ENCODE measurements at places on chromosomes 5 and 9.

GRCh38 chr5:77356740-77357139, 135.4 kb downstream of the WDR41 start:
- no peak for DNase-seq

GRCh38 chr5:160088805-160089204, 30.4 kb downstream of the PWWP2A start:
- DNase-seq = no peak

DNA sequence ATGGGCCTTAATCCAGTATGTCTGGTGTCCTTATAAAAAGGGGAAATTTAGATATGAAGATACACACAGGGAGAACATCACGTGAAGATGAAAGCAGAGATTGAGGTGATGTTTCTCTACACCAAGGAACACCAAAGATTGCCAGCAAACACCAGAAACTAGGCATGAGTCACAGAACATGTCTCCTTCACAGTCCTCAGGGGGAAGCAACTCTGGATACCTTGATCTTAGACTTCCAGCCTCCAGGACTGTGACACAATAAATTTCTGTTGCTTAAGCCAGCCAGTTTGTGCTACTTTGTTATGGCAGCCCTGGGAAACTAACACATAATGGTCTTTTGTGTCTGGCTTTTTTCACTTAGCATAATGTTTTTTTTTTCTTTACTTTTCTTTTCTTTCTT, 41.2 kb upstream of the STRBP start:
- DNase-seq = no peak

DNA sequence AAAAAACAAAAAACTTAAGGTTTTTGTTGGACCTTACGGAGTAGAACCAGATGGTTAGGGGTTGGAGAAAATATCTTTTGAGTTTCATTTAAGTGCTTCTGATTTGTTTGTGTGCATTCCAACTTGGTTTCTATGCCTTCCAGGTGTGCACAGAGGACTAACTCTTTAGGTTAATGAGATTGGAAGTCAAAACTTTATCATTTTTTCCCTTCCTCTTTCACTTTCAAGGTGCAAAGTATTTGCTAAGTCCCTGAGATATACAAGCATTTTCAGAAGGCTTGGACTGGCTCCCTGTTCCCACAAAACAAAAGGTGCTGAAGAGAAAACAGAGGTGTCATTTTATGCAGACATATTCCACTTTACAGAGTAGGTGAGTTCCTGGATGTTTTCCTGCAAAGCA, 30.3 kb upstream of the CER1 start:
- no peak for DNase-seq

- DNase-seq = no peak
Observed at GRCh38 chr9:16075696-16076095, 522.9 kb downstream of the CCDC171 start.

DNA sequence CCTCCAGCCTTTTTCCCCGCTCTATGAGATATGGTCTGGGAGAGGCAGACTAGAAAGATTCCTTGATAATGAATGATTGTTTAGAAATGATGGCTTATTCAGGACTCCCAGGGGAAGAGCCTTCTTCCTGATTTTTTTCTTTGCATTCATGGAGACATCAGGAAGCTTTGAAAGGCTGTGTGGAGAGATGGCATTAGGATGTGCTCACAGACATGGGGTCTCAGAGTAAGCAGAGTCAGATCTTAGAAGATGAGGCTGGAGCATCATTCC, 37.1 kb downstream of the PPARGC1B start:
- no peak for DNase-seq

- DNase-seq = peak; percentile 7
Observed at GRCh38 chr9:135156525-135157510, 69.3 kb downstream of the OLFM1 start.

DNA sequence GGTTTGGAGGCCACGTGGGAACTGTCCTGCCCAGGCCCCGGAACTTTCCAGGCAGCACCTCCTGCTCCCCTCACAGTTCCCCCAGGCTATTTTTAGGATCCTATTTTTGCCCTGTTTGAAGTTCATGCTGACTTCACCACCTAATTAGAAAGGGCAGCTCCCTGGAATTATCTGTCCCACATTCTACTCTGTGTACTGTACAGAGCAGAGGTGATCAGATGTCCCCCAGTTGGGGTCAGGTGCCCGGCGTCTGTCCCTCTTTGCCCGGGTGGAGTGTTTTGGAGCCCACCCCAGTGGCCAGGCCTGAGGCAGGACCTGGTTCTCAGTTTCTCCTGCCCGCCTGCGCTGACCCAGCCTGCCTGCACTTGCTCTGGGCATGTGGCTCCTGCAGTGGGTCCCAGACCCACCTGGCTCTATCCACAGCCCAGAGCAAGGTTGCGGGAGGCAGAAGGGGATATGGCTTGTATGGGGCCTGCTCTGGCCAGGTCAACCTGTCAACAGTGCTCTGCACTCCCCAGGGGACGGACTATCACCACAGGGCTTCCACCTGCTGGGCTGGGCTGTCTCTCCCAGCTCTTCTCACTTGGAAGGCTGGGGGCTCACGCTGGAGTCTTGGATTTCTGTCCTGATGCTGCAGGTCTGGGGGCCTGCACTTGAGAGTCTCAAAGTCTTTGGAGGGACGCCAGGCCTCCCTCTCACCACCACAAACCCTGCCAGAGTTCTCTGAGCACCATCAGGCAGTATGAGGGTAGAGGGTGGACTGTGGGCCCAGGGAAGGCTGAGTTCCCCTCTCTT, 268.3 kb downstream of the GADD45G start:
- no peak for DNase-seq

DNA sequence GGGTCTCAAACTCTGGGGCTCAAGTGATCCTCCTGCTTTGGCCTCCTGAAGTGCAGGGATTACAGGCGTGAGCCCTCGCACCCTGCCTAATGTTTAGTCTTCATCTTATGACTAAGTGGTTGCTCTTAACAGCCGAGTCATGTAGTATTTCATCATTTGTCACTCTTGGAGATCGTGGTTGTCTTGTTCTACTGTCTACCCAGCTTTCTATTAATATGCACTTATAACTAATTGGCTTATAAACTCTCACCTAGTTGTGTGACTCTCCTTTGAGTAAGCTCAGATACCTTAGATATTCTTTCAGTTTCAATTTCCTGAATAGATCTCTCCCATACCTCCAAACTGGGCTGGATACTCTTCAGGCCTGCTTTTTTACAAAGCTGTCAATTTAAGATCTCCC, 19.9 kb downstream of the SLC44A1 start:
- peak; percentile 43 for DNase-seq

DNA sequence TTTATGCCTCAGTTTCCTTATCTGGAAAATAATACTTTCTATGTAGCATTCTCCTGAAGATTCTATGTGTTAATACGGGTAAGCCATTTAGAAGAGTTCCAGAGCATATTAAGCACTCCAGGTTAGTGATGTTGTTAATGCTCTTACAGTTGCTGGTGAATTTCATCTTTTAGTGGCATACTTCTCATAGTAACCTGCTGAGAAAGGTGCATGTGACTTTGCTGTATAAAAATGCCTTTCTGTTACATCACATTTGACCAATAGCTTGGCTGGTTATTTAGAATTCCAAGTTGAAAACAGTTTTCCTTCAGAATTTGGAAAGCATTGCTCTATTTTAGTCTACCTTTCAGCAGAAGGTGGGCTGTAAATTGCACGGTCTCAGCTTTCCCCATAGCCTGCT, 27.2 kb downstream of the GCNT1 start:
- DNase-seq = no peak

DNA sequence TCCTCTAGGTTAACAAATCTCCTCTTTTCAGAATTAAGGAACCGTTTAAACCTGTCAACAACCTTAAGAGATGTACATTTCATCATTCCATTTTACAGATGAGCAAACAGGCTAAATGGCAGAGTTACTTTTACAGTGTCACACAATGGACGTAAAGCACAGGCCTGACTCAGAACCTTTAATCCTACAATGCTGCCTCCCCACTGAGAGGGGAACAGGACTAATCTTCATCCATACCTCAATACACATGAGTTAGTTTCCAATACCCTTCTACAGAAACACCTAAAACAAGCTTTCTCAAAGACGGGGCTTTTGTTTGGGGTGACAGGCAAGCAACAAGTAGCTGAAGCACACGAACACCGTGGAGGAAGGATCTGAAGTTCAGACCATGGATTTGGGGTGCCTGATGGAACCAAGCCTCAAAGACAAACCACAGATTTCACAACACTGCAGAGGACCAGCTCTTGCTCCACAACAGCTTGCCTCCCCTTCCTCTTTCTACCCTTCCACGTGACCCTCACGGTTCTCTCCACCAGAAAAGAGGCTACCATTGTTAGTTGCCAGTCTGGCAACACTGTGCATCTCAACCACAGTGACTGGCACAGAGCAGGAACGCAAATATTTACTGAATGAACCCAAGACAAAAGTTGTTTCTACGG, 1.8 kb downstream of the RNF130 start:
- DNase-seq = peak; percentile 93

DNA sequence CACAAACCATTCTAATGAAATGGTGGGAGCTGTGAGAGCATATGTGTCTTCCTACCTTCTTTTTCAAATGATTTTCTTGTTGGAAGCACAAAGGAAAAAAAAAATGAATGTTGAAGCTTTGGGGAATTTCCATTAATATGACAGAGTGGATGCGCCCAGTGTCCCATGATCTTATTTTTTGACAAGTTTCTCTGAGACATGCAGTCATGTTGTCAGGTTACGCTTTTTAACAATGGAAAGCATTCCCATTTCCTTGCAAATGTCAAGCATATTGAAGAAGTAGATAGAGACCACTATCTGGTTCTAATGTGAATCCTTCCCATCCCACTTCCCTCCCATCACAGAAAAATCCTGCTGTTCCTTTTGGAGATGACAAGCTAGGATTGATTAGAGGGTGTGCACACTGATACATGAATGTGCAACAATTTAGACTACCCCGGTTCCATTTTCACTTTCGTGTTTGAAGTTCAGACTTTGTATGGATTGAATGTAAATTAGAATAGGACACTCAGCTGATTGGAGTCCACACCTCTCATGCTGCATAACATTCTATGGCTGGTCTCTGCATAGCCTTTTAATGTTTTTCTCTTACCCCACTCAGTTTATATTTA, 919.4 kb downstream of the TLE4 start:
- no peak for DNase-seq

DNA sequence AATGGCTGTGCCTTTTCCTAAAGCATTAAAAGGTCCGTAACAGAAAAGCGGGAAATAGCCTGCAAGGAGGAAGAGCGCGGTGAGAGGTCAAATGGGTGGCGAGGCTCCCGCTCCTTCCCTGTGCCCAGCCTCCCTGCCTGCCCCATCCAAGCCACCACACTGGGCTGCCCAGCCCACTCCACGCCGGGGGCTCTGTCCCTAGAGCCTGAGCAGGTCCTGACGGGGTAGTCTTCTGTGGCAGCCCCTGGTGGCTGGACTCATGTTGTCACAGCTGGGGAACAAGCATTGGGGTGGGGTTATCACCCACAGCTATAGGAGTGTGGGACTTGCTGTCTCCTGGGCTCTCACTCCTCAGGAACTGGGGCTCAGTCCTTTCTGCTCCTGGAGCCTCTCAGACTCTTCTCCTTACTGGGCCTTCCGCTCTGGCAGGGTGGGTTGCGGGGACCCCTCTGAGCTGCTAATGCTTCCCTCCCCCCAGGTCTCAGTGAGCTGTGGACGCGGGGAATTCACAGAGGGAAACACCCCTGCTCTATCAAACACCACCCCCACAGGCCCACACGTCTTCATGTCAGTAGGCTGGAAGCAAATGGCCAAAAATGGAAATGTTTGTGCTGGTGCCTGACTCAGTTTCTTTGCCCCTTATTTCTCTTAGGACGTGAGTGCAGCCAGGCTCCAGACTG, 152.4 kb upstream of the PHYKPL start:
- DNase-seq = peak; percentile 63

DNA sequence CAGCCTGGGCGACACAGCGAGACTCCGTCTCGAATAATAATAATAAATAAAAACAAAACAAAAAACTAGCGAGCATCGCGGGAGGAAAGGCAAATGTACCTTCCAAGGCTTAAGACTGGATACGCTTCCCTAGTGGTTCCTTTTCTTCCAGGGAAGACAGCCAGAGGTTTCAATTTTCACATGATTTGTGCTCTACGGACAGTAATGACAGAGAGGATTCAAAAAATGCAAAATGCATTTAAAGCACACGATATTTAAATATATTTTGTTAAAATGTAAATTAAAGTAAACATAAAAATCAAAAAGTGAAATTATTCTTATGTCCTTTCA, 4.3 kb upstream of the TRIM41 start:
- no peak for DNase-seq

- DNase-seq = no peak
Observed at GRCh38 chr5:72013766-72014624, 93.3 kb upstream of the MAP1B start.

Data from inflammatory macrophage (primary cell).